ENCODE measurements at places on chromosomes 16 and 17.
A peak's percentile ranks its signal among the peaks of the same experiment; 100 is the strongest.

GRCh38 chr17:77206158-77206956 lies 65.6 kb downstream of the SEC14L1 start:
- DNase-seq = no peak

GRCh38 chr16:88340755-88341150 lies 42.0 kb upstream of the ZNF469 start:
- DNase-seq = no peak

DNA sequence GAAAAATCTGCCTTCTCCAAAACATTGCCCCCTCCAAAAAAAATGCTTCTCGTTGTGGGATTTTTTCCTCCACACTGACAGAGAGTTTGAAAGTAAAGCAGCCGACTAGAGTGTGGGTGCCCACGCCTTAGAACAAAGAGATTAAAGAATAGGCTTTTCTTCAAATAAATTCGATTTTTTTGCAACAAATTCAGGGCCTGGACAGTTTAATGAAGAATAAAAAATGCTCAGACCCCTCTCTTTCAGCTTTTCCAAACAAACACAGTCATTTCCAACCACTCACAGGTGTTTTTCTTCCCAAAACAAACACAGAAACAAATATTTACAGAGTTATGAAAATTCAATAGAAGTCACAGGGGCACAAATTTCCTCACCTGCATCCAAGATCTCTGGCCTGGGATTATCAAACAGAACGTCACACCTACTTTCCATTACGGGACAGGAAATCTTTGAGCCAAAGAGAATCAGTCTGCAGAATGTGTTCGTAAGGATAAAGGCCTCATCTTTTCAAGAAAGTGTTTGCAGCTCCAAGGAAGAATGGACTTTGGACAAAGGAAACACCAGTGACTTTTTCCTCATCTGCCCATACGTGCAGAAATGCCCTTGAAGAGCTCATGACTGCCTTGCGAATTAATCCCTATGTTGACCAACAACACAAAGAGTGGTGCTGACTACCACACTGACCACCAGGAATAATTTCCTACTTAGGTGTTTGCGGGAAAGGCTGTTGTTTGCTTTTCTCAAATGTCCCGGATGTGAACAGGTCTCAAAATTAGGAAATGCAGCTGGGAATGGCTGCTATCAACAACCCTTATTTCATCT lies 31.3 kb upstream of the TOX3 start:
- no peak for DNase-seq

GRCh38 chr16:49354101-49354500 lies 19.5 kb upstream of the C16orf78 start:
- no peak for DNase-seq

GRCh38 chr16:46908540-46909372 lies 24.6 kb downstream of the GPT2 start:
- DNase-seq = no peak

DNA sequence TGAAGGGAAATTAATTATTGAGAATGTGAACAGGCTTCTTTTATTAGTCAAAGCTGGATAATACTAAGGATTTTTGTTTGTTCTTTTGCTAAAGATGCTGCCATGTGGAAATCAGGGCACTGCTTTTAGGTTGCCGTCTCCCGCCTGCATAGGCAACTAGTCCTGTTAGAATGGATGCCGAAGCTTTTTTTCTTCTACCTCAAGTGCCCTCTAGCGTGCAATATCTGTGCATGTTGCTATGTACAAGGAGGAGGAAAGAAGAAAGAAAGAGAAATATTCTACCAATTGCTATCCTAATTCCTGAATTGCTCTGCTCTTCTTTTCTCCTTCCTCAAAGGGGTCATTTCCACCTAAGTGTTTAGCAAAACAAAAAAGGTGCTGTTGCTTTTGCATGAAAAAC lies 5.2 kb upstream of the CDH8 start:
- peak; percentile 57 for DNase-seq

DNA sequence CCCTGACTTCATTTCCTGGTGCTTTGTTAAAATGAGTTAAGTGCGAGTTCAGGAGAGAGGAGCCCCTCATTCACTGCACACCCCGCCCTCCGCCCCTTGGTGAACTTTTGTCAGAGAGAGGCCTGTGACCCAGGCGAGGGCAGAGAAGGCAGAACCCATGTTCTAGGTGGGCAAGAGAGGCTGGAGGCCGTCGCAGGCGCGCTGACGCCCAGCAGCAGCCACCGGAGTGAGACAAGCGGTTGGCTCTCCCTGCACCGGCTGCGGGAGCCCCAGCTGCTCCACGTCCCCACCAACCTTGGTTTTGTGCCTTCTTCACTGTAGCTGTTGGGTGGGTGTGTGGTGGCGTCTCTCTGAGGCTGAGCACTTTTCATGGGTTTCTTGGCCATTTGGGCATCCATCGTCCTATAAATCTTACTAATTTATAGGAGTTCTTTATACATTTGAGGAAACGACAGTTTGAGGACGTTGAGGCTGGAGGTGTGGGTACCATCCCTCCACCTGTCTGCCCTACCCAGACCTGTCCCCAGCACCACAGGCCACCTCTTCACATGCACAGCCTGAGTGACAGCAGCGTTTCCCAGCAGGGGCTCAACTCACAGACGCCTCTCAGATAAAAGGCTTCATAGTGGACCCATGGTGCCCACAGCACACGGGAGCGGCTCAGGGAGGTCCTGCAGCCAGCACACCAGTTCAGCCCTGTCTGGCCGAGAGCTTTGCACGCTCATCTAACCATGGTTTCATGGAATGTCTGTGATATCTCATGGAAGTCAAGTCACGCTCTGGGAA lies 45.2 kb upstream of the CBFA2T3 start:
- no peak for DNase-seq

- no peak for DNase-seq
These were observed 33.7 kb upstream of the AXIN2 start for GRCh38 chr17:65595071-65595656.

DNA sequence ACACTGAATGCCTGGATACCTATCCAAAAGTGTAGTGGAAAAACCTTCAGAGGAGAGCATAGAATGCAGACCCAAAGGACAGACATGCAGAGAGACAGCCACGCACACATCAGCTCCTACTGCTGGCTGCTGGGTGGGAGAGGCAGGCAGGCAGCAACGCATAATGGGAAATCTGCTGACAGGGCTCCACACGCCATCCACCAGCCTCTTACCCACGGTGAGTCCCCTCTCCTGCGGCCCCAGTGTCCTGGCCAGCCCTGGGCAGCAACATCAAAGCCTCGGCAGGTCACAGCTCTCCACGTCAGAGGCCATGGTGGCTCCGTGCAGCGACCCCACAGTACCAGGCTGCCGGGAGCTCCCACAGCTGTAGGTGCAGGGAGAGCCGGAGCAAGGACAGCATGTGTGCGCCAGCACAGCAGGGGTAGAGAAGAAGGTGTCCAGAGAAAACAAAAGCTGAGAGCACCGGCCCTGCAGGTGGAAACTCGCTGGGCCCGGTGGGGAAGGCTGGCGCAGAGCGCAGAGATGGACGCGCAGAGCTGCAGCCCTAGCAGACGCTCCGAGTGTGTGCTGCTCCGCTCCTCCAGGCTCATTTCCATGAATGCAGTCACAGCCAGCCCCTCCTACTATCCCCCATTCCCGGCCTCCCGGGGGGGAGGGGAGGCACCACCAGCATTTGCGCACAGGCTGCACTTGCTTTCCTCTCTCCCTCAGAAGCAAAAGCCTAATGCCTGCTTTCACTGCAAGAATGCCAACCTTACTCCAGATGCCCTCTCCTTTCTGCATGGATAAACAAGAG lies 58.9 kb downstream of the CYTH1 start:
- DNase-seq = peak; percentile 96

DNA sequence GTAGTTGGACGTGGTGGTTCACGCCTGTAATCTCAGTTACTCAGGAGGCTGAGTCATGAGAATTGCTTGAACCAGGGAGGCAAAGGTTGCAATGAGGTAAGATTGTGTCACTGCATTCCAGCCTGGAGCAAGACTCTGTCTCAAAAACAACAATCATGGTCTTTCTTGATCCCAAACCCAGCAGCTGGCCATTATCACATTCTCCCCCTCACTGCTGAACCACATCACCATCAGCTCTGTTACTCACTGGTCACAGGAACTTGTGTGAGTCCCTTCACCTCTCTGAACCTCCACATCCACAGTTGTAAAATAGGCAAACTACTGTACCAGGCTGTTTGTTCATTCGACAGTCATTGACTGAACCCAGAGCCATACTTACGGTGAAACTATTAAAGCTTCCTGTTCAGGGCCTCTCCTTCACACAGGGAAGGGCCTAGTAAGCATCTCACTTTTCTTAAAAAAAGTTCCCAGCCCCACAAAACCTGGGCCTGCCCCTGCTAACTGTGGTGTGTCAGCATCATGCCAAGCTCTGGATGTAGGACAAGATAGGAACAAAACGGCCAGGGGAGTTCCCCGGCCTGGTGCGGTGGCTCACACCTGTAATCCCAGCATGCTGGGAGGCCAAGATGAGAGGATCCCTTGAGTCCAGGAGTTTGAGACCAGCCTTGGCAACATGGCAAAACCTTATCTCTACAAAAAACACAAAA lies 104.7 kb downstream of the COPRS start:
- no peak for DNase-seq

DNA sequence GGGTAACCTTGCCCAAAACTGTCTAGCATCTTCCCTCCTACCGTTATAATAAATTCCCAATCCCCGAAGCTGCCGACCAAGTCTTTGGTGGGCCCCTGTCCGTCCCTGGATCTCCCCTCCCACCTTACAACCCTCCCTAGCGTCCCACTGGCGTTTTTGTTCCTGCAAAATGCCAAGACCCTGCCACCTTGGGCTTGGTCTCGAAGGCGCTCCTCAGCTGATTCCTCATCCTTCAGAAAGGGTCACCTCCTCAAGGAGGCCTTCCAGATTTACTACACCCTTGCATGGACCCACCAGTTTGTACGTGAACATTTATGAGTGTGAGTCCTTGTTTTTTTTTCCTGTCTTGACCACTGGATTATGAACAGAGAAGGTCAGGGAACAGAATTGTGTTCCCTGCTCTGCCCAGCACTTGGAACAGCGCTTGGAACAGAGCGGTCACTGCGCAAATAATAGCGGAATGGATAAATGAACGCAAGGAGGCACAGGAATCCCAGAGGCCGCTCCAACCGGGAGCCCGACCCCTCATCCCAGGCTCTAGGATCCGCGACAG lies 926 bp upstream of the GFER start:
- DNase-seq = no peak

DNA sequence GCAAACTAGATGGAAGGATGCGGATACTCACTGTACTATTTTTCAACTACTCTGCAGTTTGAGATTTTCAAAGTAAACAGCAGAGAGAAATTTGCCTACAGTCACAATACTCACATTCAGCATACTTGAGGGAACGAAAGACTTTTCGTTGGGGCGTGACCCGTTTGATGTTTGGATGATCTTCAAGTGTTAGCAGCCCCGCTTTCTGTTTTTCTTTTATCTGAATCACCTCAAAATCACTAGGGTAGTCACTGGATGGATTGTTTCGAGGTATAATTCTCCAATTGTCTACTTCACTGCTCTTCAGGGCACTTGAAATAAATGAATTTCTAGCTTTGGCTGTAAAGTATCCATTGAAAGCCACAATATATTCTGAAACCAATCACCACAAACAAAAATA lies 17.8 kb downstream of the MBTPS1 start:
- DNase-seq = no peak

GRCh38 chr17:18858567-18859245 lies 775 bp downstream of the PRPSAP2 start:
- DNase-seq = no peak

DNA sequence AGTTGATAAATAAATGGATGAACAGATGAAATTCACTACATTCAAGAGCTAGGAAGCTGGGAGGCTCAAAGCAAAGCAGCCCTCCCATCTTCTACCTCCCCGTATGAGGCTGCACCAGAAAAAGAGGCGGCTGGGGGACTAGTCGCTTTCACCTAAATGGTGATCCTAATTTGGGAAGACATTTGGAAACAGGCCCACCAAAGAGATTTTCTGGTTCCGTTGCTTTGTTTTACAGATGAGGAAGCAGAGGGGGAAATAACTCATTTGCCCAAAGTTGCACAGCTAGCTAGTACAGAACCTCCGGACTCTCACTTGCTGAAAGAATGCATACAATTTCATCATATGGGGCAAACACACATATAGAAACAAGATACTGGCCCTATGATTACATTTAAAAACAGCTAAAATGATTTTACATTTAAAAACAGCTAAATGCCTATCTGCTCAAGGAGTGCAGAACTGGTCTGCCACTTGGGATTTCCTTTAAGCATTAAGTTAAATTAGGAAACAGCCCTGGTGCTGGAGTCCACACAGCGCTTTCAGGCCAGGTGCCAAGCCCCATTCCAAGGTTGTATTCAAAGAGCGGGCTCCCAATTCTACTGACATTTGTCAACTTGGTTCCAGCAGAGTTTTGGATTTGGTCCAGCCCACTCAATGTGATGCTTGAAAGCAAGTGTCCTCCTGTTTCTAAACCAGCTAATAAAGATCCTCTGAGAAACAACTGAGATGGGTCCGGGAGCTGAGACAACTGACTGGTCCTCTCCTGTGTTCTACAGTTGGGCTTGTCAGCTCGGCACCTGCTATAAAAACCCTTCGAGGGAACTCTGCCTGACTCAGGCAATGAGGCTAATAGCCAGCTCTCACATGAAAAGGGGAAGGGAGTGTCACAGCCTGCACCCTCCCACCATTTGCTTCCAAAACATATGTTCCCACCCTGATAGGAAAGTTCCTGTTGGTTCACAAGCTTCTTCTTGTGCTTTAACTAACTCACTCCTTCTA lies 11.7 kb downstream of the ERN1 start:
- DNase-seq = no peak

GRCh38 chr17:10899281-10899680 lies 61.4 kb upstream of the PIRT start:
- no peak for DNase-seq

DNA sequence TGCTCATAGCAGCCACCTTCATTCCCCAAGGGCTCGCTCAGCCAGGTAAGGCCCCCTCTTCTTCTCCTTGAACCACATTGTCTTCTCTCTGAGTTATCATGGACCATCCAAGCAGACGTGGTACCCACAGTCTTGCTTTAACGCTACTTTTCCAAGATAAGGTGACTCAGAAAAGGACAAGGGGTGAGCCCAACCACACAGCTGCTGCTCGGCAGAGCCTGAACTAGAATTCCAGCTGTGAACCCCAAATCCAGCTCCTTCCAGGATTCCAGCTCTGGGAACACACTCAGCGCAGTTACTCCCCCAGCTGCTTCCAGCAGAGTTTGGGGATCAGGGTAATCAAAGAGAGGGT lies 272 bp downstream of the CCL2 start:
- no peak for DNase-seq

- DNase-seq = peak; percentile 81
These were observed 10.2 kb downstream of the CLUH start for GRCh38 chr17:2701161-2701995.
